ENCODE measurements at places on chromosomes 2 and 18.

DNA sequence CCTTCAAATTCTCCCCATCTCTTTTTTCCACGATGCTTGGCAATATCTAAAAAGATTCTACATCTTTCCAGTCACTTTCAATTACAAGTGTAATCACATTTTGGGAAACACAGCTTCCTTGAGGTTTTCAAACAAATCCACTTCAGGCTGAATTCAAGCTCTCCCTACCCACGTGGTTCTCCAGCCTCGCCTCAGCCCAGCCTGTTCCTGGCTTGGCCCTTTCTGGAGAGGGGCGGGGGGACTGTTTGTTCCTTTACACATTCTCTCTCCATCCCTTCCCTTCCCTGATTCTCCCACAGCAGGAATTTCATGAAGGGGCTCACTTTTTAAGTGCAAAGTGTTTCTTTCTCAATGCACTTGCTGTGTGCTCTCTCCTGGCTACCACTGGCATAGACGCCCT, 226.3 kb upstream of the SOX11 start:
- DNase-seq: no peak

- DNase-seq: peak; percentile 72
Observed at GRCh38 chr2:63790906-63791305, 50.8 kb upstream of the UGP2 start.

- no peak for DNase-seq
Observed at GRCh38 chr18:62369129-62369644, 44.1 kb downstream of the TNFRSF11A start.

DNA sequence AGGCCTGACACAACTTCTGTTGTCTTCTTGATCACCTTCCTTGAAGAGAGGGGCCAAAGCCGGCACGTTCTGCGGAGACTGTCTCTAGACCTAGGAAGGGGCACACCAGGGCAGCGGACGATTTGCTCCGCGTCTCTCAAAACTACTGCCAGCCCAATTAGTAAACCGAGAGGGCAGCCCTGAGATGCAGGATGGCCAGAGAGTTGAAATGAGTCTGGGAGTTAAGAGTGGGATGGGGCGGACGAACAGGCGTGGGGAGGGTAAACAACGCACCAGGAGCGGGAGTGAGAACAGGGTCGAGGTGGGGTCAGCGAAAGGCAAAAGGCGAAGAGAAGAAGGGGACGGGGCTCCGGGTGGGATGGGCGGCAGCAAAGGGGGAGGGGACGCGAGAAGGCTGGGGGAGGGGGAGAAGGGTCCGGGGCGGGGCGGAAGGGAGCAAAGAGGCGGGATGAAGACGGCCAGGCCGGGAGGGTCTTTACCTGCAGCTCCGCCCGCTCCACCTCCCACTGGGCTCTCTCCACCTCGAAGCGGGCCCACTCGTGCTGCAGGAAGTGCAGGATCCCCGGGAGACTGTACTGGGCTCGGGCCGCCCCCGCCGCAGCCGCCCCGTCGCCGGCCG, 476 bp downstream of the STRN start:
- no peak for DNase-seq

DNA sequence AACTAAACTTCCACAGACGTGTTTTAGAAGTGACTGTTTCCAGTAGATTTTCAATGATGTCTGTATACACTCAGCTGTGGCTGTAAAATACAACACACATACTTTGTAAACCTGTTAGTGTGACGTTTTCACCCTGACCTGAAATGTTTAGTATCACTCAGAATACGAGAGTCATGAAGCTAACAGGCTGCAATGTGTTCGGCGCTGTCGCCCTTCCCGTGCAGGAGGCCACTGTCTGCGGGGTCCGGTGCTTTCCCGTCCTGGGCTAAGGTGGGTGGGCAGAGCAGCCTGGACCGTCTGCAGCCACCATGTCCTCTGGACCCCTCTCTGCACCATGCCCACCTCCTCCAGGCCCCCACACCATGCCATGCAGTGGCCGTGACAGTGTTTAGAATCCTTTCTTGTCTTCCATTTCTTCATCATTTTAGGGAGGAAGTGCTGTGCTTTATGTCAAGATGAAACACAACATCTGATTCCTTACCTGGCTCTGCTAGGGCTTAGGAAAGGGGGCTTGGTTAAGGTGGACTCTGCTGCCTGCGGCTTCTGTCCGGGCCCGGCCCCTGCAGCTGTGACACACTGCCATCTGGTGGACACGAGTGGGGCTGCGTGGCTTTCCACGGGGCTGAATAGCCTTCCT, 53.8 kb upstream of the RBM44 start:
- DNase-seq: no peak

- no peak for DNase-seq
Observed at GRCh38 chr2:170742896-170743529, 27.2 kb upstream of the ERICH2 start.

DNA sequence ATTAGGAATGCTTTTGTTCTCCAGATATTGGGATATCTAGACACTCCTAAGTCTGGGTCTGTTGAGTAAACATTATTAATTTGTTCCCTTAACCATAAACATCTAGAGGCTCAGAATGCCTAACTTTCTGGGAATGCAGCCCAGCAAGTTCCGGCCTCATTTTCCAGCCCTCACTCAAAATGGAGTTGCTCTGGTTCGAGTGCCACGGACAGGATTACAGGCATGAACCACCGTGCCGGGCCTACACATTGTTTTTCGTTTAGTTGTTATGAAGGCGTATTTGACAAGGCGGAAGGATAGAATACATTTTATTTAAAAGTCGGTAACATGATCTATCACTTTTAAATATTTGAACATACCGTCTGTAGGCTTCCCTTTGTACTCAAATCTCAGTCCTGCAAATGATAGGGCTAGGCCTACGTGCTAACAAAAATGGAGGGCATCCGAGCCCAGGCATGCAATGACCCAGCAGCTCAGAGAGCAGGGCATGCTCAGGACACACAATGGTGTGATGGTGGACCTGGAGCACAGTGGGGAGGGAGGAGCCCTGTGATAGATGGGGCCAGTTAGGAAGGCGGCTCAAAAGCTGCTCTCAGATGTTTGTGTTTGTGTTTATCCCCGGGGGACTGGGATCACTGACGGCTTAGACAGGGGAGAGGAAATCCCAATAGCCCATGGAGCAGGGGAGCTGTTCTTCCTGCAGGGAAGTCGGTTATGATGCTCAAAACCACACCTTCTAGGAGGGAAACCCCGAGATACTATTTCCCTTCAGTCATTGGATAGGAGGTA, 2.9 kb upstream of the SCYGR1 start:
- DNase-seq: no peak

GRCh38 chr18:2845172-2845571, 1.6 kb upstream of the EMILIN2 start:
- DNase-seq: no peak

DNA sequence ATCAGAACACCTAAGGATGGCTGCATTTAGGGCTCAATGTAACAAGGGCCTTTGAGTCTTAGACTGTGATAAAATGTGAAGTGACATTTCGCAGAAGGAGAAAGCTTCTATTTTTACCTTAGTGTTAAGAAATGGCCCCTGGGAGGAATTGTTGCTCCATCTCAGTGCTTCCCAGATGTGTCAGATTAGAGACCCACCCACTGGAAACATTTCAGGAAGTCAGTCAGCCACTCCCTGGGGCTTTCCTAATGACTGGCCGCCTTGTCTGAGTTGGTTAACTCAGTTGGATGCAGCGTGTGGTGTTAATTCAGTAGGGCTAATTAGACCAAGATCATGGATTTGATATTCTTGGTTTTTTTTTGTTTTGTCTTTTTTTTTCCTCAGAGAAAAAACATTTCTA, 355.9 kb downstream of the PIK3C3 start:
- no peak for DNase-seq

DNA sequence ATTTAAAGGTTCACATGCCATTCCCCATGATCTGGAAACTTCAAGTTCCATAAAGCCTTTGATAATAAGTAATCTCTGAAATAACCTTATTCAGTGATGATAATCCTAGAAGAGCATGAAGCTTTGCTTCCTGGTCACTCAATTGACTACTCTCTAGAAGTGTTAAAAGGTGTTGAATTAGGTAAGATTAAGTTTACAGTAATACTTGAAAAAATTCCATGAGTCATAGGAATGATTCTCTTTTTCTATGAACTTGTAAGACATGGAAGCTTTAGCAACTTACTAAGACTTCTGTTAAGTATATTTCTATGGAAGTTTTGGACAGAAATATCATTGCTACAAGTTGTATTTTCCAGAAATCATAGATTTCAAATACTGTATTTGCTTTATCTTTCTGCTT, 100.6 kb downstream of the MYO1B start:
- no peak for DNase-seq

DNA sequence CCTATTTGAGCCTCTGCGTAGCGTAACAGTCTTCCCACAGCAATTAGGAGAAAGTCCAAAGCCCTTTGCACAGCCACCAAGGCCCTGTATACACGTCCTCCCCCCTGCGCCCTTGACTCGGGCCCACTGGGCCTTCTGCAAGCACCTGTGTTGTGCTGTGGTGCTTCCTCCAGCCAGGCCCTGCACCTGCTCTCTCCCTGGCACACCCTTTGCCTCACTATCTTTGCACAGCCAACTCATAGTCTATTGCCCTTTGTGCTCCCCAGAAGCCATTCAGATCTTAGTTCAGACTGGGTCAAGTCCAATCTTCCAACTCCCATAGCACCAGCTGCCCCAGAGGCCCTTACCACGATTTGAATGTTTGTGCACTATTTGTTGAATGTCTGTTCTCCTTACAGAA, 271.6 kb upstream of the MGAT5 start:
- no peak for DNase-seq

DNA sequence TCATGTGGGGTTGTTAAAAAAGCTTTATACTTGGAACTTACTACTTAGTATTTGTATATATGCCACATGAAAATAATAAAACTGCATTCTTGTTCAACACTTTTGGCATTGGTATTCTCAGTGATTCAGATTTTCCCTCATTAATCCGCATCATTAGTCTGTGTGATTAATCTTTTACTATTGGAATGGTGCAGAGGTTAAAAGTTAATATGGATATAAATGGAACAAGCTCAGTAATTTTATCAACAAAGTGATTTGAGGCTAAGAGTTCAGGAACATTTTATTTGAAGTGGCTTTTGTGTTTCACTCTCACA, 45.4 kb upstream of the REG3G start:
- DNase-seq: no peak

DNA sequence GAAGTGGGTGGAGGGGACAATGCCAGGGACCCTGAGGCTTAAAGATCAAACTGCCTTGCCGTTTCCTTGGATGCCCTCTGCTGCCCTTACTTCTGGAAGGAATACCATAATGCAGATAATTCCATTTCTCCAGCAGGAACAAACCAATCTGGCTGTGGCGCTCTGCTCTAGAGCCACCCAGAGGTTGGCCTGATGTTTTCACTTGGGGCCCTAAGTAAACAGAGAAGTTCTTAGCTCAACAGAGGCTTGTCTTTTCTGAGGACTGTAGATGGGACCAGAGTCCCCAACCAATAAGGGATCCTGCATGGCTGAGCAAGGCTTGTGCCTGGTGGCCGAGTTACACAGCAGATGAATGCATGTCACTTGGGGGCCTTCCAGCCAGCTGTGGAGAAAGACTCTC, 230.2 kb downstream of the ZBTB7C start:
- no peak for DNase-seq

GRCh38 chr2:196984903-196985302, 58.4 kb upstream of the PGAP1 start:
- DNase-seq: no peak

GRCh38 chr18:13584825-13585224, 141.5 kb downstream of the FAM210A start:
- DNase-seq: no peak

DNA sequence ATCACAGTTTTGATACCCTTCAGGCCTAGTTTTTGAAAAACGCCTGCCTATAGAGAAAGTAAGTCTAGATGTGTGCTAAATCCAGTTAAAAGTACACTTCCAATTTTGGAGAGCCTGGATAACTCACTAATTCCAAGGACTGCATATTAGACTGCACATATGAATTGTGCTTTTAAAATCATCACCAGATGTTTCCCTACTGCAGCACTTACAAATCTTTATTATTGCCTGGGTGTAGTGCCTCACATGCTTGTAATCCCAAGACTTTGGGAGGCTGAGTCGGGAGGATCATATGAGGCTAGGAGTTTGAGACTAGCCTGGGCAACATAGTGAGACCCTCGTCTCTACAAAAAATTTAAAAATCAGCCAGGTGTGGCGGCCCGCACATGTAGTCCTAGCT, 35.9 kb upstream of the HTR2B start:
- DNase-seq: no peak

DNA sequence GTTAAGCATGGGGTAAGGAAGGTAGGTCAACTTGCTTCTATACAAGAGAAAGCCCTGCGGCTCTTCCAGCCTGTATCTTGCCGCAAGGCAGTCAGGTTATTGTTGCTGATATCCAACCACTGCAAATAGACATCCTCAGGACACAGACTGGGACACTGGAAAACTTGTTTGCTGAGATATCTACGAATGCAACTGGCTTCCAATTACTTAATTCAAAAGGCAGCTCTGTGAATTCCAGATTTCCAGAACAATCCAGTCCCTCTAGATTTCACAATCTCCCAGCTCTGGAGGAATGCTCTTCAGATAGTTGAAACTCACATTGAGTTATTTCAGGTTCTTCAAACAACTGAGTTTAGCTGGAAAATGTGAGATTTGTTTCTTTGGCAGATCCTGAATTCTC, 34.6 kb upstream of the SP9 start:
- DNase-seq: no peak

DNA sequence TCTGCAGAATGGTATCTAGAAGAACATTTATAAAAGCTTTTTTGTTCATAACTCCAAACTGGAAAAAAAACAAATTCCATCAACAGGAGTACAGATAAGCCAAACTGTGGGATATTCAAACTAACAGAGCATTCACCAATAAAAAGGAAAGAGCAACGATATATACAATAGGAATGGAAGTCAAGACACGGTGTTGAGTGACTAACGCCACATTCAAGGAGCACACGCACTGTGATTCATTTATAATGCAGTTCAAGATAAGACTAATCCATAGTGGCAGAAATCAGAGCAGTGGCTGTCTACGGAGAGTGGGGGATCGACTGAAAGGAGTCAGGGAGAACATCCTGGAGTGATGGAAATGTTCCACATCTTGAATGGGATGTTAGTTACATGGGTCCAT, 70.7 kb downstream of the CABYR start:
- no peak for DNase-seq

DNA sequence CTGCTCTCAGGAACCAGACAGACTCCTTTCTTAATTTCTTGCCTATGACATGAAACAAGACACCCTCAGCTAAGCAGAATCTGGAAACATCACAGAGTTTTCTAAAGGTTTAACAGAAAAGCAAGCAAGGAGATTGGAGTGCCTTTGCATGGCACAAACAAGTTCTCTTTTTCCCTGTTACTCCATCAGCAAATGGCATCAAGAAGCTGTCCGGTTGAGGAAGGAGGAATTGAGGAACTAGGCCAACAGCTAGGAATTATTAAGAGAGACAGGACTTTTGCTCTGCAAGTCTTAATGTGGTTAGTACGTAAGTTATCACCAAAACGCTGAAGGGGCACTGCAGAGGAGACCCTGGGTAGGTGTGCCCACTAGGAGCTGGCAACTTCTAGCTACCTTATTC, 53.2 kb downstream of the NEB start:
- DNase-seq: no peak

DNA sequence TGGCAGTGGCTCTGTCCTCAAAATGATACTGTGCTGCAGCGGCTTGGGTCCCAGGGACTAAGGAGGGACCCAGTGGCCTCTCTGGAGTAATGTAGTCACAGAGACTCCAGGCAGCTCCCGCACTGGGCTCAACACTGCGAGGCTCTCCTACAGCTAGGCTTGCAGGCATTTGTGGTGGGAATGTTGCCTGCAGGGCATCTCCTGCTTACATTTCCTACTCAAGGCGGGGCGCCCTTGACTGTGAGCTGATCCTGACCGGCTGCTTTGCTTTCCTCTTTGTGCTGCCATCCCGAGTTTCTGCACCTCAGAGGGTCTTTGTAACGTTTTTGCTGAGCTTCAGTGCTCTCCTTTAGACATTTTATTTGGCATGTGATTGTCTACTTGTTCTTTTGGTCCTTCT, 177.4 kb upstream of the FN1 start:
- no peak for DNase-seq

Measured in HFF-Myc (cell line).